Stimulated activated naive CD8-positive, alpha-beta T cell treated with anti-CD3 and anti-CD28 coated beads, Interleukin-15, amount 100 ng/mL, for 72 hours (primary cell): ENCODE measurements at places on chromosomes 16 and 17.

DNA sequence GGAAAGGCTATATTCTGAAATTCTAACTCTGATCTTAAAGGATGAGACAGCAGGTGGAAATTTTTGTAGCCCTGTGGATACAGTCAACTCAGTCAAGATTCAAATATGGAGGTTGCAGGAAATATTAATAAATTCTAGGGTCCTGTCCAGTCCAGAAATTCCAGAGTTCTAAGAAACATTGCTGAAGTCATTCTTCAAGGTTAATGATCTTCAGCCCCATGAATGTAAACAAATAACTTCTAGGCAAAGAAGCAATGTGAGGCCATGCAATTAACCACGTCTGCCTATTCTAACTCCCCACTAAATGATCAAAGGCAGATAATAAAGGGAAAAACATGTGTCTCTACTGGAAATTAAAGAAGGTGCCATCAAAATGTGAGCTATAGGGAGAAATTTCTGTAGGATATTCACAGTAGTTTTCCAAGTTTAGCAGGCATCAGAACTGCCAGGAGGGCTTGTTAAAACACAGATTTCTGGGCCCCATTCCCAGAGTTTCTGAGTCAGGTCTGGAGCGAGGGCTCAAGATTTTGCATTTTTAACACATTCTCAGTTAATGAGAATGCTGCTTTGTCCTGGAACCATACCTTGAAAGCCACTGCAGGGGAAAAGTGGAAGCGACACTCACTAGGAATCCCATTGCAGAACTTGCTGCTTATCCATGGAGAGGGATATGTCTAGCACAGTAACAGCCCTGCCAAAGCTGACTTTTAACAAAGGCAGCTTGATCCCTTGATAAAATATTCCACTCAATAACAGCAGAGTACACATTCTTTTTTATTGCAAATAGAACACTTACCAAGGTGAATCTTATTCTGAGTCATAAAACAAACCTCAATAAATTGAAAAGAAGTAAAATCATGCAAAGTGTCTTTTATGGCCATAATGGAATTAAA is 61.8 kb downstream of the DNAH3 start:
- DNase-seq, result no peak

DNA sequence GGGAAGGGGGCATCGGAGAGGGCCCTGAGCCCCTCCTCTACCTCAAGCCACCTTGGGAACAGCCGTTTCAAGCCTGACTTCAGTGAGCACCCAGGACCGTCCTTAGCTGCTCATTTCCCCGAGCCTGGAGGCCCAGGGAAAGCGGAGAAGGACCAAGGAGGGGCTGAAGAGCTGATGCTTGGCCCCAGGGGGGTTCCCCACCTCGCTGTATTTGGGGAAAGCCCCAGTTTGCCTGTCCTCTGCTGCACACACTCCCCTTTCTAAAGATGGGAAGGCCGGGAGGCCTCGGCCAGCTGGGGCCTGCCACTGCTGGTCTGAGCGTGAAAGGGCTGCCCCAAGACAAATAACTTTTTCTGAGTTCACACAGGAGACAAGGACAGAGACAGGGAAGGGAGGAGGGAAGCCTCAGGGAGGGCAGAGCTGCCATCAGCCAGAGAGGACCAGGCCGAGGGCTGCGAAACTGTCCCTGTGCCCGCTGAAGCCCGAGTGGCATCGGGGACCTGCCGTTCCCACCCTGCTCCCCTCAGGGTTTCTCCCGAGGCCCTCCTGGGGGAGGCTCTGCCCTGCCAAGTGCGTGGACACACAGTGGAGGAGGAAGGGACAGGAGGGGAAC is 11.6 kb downstream of the ZACN start:
- no peak for DNase-seq

- DNase-seq, result no peak
Observed at GRCh38 chr17:67548693-67549092, 169.0 kb upstream of the NOL11 start.

DNA sequence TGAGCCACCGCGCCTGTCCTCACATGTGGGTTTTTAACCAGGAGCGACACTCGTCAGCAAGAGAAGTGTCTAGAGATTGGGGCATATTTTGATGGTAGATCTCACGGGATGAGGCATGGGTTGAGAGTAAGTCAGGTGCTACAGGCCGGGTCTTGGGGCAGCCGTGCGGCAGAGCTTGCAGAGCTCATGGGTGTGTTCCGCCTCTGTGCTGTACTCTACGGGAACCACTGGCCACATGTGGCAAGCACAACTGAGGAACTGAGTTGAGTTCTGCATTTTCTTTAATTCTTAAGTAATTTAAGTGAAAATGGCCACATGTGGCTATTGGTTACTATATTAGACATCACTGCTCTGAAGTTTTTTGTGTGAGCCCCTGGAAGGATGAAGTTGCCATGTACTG is 9.6 kb downstream of the CLUAP1 start:
- no peak for DNase-seq

DNA sequence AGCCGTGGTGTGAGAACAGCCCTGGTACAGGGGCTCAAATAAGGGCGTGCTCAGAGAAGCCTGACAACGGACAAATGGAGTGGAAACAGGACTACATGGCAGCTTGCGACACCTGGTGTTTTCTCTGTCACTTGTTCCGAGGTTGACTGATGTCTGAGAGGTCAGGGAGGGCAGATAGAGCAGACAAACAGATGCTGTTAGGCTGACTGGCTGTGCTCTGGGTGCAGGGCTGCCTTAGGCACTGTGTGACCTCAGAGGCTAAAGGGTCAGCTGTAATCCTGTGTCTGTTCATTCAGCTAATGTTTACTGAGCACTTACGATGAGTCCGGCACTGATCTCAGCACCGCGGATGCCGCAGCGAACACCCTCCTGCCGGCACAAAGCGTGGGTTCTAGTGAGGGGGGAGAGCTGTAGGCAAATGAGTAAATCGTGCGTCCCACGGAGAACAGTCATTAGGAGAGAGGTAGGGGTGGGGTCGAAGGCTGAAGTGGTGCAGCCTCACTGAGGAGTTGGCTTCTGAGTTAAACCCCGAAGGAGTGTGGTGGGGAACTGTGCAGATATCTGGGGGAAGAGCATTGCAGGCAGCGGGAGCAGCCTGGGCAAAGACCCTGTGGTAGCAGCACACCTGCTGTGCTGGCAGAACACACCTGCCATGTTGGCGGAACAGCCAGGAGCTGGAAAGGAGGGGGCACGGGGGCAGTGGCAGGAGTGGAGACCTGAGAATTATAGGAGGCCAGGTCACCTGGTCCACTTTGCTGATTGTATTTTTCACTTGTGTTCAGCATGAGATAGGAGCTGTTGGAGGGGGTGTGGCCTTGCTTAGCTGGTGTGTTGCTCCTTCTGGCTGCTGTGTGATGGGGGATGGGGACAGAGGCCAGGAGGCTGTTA is 35.0 kb downstream of the GPT2 start:
- DNase-seq, result no peak

DNA sequence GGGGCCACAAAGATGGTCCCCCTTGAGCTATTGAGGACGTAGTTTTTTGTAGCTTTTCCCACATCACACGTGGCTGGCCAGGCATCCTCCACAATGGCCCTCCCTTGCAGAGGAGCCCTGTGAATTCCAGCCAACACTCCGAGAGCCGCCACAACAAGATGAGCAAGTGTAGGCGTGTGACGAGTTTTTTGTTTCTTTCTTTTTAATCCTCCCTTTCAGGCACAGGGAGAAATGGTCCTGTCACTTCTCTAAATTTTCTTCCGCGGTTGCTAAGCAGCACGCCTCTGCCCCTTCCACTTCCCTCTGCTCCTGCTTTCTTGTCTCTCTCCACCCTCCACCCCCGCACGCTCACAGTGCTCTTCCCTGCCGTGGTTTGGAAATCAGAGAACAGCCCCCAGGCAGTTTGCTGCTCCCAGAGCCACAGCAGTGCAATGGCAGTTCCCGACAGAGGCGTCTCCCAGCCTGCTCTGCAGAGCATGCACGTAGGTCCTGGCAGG is 68.0 kb upstream of the MRTFB start:
- no peak for DNase-seq

GRCh38 chr16:89354325-89354724 is 136.0 kb downstream of the ANKRD11 start:
- no peak for DNase-seq

DNA sequence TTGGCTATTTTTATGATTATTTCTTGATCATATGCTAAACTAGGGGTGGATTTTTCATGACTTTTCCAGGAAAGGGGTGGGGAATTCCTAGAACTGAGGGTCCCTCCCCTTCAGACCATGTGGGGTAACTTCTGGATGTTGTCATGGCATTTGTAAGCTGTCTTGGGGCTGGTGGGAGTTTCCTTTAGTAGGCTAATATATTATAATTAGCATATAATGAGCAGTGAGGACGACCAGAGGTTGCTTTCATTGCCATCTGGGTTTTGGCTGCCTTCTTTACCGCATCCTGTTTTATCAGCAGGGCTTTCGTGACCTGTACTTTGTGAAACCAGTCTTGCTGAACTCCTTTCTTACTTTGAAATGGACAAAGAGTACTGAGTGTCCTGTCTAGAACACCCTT is 40.4 kb upstream of the ABCA5 start:
- DNase-seq, result no peak

GRCh38 chr17:5607946-5608345 is 23.6 kb upstream of the NLRP1 start:
- DNase-seq, result no peak

- DNase-seq, result no peak
Observed at GRCh38 chr16:85372627-85373372, 240.3 kb upstream of the GSE1 start.

DNA sequence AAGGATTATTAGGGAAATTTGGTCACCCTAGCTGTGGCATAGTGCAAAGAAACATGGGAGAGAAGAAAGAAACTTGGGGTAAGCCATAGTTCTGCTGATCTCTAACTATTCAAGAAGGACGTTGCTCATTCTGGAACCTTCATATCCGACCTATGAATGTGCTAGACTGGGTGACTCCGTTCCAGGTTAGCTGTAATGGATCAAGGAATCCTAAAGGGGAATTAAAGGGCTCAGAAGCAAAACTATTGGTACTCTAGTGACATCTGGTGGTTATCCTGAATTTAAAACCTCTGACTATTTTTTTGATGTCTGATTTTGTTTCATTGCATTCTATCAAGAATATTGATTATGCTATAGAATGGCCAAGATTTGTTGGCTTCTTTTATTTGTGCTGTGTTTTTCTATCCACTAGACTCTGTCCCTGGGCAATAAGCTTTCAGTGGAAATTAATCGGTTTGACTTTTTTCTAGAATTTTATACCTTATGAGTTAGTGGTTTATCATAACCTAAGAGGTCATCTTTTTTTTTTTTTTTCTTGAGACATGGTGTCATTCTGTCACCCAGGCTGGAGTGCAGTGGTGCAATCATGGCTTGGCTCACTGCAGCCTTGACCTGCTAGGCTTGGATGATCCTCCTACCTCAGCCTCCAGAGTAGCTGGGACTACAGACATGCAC is 19.5 kb downstream of the PCTP start:
- DNase-seq, result no peak

DNA sequence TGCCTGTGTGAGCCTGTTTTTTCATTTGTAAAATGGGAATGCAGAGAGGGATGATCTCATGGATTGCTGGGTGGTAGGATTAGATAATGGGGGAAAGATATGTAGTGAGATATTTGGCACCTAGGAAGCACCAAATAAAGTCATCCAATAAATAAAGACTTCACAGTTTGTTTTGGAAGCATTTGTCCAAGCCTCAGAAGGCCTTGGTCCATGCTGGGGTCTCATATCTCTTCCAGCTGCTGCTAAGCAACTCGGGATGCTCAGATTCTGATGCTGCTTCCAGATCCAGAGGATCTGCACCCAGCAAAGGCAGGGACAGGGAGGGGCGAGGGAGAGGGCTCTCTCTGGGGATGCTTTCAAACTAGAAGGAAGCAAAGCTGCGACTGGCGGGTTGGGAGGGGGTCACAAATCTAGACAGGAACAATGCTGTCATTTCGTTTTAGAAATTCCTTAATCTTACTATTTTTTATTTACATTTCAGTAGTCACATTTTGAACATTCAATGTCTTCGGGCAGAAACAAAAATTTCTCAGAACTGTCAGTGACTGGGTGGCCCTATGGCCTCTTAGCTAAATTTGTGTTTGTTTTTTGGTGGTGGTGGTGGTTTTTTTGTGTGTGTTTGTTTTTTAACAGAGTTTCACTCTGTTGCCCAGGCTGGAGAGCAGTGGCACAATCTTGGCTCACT is 114.9 kb upstream of the CDH5 start:
- DNase-seq, result no peak

DNA sequence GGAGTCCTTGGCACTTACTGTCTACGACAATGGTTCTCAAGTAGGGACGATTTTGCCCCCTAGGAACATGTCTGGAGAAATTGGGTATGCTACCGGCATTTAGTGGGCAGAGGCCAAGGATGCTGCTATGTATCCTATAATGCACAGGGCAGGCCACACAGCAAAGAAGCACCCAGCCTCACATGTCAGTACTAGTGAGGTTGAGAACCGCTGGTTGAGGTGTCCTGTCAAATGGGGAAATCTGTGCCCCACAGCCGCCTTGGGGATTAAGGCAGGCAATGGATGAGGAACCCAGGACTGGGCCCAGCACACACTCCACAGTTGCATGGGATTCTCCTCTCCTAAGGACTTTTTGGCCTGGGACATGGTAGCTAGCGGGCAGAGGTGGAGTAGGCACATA is 86.7 kb upstream of the TOB1 start:
- no peak for DNase-seq
